ENCODE measurements at places on chromosomes 13 and 19.

DNA sequence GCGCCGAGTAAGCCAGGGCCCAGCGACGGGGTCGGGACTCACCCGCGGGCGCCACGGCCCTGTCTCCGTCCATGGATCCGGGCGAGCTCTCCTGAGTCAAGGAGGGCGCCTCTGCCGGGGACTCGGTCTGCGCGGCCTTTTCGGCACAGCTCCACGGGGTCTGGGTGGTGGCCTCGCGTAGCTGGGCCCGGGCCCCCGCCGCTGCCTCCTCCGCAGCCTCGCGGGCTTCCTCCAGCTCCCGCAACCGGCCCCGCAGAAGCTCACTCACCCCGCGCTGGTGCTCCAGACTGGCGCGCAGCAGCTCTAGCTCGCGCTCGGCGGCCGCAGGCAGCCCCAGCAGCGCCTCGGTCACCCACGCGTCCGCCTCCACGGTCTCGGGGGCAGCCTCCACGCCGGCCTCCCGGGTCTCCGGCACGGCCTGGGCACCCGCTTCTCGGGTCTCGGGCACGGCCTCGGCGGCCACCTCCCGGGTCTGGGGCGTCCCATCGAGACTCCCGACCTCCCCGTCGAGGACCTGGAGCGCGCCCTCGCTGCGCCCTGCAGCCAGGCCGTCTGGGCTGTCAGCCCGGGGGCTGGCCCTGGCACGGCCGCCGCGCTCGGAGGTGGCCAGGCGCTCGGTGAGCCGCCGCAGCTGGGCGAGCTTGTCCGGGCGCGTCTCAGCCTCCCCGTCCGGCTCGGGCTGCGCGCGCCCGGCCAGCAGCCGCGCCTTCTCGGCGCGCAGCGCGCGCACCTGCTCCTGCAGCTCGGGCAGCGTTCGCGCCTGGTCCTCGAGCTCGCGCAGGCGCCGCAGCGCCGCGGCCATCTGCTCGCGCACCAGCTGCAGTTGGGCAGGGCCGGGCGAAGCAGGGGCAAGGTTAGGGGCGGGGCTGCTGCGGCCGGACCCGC is 8.4 kb downstream of the KANK3 start:
- DNase-seq = peak; percentile 61

DNA sequence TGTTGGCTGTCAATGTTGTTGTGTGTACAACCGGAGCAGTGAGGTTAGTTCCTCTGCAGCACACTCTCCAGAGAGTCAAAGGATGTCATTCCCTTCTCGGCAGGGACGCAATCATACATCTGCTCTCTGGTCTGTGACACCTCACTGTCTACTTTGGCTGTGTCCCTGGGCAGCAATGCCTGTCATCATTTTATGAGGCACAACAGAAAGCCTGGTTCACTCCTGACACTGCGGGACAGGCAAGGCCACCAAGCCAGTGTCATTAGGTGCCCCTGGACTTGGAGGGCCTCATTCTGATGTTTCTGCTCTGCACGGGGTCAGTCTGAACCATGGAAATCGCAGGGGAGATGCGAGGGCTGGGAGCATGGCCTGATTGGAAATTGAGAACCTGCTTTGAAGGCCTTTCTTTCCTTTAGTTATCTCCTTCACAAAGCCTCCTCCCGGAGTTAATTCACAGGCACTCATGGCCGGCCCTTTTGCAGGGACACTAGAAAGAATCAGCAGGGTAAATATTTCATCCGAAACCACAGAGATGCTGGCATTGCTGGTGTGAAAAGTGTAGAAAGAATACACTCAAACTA is 284.4 kb downstream of the ZNF536 start:
- DNase-seq = no peak

DNA sequence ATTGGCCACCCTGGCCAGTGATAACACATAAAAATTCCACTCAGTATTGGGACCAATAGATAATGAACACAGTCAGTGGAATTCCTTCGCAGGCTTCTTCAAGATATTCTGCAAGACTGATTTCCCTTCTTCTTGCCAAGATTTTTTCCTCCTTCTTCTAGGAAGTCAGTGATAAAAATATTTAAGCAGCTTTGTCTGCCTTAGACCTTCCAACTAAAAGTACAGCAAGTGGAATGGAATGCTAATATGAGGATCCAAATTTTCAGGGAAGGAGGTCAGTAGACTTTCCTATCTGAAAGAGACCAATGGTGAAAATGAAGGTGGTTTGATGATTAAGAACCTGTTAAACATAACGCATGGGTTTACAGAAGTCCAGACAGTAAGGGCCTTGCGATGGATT is 9.6 kb downstream of the STARD13 start:
- no peak for DNase-seq

DNA sequence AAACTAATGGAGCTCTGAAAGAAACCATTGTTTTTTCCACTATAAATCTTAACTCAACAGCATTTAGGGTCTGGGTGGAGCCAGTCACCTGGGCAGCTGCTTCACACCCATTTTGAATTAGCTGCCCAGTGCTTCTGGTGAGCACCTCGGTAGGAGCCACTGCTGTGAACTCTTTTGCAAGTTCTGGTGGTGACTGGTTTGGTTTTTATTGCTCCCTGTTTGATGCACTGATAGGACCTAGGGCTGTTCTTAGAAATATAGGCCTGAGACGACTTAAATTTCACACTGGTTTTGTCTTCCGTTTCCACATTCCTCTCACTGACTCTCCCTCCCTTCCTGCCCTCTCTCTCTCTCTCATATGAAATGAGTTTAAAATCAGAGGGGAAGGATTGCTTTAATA is 103.9 kb downstream of the GGACT start:
- no peak for DNase-seq

DNA sequence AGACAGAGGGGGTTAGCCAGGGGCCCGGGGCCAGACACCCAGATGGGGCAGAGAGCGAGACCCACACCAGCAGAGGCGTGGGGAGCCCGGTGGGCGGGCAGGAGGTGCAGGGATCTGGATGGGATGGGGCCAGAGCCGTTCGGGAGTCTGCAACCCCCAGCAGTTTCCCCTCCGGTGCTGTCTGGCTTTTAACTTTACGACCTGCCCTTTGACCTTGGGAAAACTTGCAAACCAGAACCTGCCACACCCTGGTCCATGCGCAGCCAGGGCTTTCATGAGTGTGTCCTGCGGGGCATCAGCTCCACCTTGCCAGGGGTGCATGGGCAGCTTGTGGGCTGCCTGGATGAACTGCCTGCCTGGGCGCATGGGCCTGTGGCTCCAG is 9.8 kb downstream of the JOSD2 start:
- no peak for DNase-seq

GRCh38 chr13:52815330-52815729 is 33.1 kb downstream of the PCDH8 start:
- no peak for DNase-seq

- DNase-seq = no peak
Observed at GRCh38 chr13:97851269-97851668, 102.2 kb upstream of the IPO5 start.

- DNase-seq = no peak
Observed at GRCh38 chr13:81458170-81458569, 1117.2 kb upstream of the SPRY2 start.

- DNase-seq = no peak
Observed at GRCh38 chr13:112740502-112741131, 50.8 kb downstream of the ATP11A start.

- DNase-seq = no peak
Observed at GRCh38 chr19:929891-930258, 4.0 kb downstream of the ARID3A start.

DNA sequence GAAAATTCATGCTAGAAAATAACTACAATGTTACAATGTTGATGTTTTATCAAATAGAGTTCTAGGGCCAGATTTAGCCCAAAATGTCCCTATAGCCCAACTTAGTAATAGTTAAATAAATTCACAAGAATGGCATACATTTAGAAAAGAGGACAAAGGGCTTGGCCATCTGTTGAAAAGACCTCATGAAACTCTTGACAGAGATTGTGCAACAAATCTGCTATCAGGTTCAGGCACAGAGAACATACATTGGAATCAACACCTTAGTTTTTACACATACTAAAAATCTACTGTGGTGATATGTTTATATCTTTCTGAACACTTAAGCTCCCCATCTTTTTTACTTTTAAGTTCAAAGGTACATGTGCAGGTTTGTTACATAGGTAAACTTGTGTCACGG is 298.3 kb upstream of the DACH1 start:
- DNase-seq = no peak

DNA sequence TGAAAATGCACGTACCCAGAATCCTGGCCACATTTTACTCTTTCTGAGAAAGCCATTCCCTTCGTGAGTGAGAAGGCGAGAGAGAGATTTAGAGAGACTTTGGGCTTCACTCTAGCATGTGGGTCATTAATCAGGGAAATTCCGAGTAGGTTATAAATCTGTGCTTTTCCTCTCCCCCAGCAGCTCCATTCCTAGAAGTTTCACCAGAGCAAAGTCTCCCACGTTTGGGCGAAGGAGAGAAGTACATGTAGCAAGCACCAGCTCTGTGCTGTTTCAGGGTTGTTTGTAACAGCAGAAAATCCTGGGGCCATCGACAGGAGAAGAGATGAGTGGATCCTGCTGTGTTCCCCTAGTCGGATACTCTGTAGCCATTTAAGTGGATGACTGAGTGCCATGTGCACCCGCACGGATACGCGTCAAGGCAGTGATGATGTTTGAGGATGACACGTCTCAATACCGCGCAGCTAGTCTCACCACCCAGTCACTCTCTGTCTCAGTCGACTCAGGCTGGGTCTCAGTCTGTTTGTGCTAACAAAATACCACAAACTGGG is 131.8 kb upstream of the PEG3 start:
- DNase-seq = no peak

- no peak for DNase-seq
Observed at GRCh38 chr19:37221136-37221535, 3.1 kb downstream of the ZNF383 start.

DNA sequence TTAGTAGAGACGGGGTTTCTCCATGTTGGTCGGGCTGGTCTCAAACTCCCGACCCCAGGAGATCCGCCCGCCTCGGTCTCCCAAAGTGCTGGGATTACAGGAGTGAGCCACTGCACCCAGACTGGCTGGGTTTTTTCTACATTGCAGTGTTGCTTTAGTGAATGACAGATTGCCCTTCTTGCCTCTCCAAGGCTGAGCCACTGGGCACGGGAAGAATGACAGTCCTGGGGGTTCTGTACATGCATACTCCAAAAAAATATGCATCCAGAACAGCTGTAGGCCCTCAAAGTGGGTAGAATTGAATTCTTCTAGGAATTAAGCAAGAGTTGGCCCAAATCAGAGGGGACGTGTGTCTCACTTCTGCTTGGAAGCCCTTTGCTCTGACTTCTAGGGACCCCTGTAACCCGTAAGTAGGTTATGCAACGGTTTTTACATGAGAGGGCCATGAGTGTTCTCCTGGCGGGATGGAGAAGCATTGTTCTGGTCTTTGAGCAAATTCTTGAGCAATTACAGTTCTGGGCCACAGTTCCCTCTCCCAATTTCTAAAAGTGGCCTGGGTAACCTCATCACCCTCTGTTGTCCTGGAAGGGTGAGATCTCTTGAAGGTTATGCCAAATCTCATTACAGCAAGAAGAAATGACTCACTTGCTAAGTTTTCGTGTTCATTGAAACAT is 3.6 kb downstream of the ACTN4 start:
- no peak for DNase-seq

- no peak for DNase-seq
Observed at GRCh38 chr19:17125062-17125727, 49.6 kb downstream of the MYO9B start.

DNA sequence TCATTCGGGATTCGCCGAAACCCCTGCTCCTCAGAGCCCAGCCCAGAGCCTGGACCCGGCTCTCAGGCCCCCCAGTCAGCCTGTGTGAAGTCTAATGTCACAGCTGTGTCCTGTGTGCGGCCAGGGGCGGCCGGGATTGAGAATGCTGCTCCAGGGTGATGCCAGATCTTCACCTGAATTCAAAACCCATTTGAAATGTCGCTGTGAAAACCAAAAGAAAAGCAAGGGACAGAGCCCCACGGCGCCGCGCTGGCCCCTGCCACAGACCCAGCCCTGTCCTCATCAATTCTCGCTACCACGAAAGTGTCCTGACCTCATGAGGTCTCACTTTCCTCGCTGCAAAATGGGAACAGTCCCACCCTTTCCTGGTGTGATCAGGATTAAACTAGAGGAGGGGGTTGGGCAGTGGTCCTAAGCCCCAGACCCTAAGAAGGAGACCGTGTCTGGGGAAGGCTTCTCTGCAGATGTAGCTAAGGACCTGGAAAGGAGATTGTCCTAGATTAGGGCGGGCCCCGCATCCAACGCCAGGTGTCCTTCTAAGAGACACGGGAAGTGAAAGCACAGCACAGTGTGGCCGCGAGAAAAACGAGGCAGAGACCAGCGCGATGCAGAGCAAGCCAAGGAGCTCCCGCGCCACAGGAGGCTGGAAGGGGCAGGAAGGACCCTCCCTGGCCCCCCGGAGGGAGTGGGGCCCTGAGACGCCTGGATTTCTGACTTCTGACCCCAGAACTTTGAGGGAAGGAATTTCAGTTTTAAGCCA is 34.0 kb upstream of the SPACA7 start:
- DNase-seq = no peak

GRCh38 chr13:46377554-46377953 is 9.5 kb downstream of the RUBCNL start:
- DNase-seq = no peak

DNA sequence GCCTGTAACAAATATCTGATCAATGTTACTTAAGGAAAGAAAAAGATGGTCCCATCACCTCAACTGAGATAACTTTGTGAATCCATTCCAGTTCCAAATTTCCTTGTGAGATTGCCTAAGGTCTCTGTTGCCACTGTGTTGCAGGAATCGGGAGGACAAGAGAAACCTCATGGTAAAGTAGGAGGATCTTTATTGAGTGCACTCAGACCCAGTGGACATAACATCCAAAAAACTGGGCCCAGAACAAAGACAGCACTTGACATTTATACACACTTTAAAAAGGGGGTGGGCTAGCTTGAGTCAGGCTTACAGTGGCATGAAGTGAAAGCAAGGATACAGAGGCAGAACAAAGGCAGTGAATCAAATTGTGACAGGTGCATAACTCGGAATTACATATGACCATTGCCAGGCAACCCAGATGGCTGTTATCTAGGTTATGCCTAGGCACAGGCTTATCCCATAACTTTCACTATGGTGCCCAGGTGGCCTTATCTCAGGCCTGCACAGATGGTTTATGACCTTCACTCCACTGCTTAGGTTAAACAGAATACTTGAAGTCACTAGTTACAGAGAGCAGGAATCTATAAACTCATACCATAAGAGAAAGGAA is 459.4 kb upstream of the PCDH20 start:
- DNase-seq = no peak

- DNase-seq = no peak
Observed at GRCh38 chr13:77345150-77345780, 18.4 kb upstream of the MYCBP2 start.

GRCh38 chr19:4066682-4067395 is at the start of gene ZBTB7A:
Gene ZBTB7A (minus strand): TSS chr19:4066899. CDS start chr19:4055232, 11,667 bp downstream.
- DNase-seq = peak; percentile 83

DNA sequence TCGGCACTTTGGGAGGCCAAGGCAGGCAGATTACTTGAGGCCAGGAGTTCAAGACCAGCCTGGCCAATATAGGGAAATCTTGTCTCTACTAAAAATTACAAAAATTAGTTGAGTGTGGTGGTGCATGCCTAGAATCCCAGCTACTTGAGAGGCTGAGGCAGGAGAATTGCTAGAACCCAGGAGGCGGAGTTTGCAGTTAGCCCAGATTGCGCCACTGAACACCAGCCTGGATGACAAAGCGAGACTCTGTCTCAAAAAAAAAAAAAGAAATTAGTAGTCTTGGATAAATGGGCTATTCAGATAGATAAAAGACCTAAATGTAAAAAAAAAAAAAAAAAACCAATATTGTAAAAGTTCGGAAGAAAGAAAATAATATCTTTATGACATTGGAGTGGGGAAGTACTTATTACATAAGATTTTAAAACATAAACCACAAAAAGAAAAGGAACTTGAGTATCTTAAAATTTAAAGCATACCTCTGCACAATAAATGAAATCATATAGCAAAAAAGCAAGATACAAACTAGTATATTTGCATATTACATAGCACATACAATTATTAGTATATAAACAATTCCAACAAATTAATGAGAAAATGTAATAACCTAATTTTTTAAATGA is 26.7 kb upstream of the RNASEH2B start:
- no peak for DNase-seq
